ENCODE measurements at places on chromosomes 6 and 20. TPM values are rescaled to one million over a fixed set of nuclear protein-coding genes. Genes with fewer than 3 reads are reported as not detected.

DNA sequence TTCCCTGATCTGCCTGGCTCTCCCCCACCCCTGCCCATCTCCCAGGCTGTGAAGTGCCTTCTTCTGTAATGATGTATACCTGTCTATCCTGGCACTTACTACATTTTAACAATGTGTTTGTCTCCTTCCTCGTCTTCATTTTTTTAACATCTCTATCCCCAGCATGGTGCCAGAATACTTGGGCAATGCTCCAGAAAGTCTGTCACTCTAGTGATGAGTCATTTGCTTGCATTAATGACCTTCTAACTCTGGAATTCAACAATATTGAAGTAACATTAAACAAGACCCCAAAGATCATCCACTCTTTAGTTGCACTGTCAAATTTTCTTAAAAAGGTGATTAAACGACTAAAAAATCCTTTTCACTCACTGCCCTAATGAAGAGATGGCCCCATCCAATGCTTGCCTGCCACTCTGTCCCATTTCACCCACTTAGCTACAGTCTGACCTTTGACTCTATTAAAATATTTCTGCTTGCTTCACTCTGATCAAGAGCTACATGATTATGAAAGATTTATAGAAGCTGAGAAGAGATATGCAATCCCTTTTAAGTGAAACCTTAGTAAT is 7.7 kb upstream of the KLHL31 start:
- peaks cover 14% of the 10 kb centered on the region for H3K4me1 ChIP-seq
- H3K4me3 ChIP-seq = no peak overlapping the region
- no peak for DNase-seq
- H3K27ac ChIP-seq = no peak overlapping the region
- H3K36me3 ChIP-seq = no peaks in the 10 kb centered on the region

Gene ELOVL4
- not detected for total RNA-seq

Gene LHFPL5
- total RNA-seq = not detected

- no peak overlapping the region for H3K27ac ChIP-seq
- no peak for DNase-seq
- no peaks in the 10 kb centered on the region for H3K27me3 ChIP-seq
- no peaks in the 10 kb centered on the region for H3K4me1 ChIP-seq
- no peak overlapping the region for H3K4me3 ChIP-seq
Measured at GRCh38 chr20:13443690-13444089, 195.0 kb downstream of the TASP1 start.

- DNase-seq = no peak
- no peak overlapping the region for H3K27ac ChIP-seq
- no peaks in the 10 kb centered on the region for H3K36me3 ChIP-seq
Measured at GRCh38 chr6:22530506-22530905, 38.9 kb upstream of the HDGFL1 start.

DNA sequence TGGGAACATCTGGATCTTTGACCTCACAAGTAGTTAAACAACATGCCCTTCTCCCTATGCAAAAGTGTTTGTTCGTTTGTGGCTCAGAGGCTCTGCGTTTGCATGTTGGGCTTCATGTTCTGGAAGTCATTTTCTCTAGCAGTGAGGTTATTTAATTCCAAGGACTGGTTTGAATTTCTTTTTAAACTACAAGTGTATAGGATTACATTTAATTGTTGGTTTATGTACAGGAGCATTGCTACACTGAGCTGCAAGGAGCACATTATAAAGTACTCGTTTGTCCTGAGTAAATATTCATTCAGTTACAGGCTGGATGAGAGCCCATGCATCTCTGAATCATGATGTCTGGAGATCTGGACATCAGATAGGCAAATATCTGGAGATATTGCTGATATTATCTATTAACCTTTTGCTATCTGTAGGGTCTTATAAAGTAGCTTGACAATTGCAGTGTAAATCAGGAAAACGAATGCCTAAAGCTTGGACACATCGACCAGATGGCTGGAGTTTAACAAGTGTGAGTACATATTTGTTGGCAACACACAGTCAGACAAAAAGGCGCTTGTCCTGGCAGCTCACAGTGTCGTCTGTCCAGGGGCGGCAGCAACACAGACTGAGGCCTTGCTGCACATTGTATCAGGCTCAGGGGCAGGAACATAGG is 84.6 kb downstream of the PDE7B start:
- no peak overlapping the region for H3K27ac ChIP-seq
- no peaks in the 10 kb centered on the region for H3K36me3 ChIP-seq
- no peak for DNase-seq
- no peaks in the 10 kb centered on the region for H3K4me1 ChIP-seq

DNA sequence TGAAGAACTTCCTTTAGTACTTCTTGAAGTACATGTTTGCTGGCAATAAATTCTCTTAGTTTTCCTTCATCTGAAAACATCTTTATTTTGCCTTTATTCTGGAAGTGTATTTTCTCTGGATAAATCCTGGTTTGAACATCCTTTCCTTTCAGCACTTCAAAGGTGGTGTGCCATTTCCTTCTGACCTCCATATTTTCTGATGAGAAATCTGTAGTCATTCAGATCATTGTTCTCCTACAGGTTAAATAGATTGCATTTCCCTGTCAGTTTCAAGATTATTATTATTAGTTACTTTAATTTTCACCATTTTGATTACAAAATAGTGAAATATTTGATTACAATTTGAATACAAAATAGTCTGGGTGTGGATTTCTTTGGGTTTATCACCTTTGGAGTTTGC is 134.5 kb downstream of the CDH26 start:
- no peaks in the 10 kb centered on the region for H3K27me3 ChIP-seq
- no peak overlapping the region for H3K27ac ChIP-seq
- H3K36me3 ChIP-seq = no peaks in the 10 kb centered on the region
- DNase-seq = no peak
- no peaks in the 10 kb centered on the region for H3K4me1 ChIP-seq
- no peak overlapping the region for H3K4me3 ChIP-seq

Gene SAMD5
- 5.9 TPM for total RNA-seq

Gene SLC35A1
- 39.1 TPM for total RNA-seq

Gene PBOV1
- total RNA-seq = not detected

Gene BPIFB1
- 19.5 TPM for total RNA-seq

DNA sequence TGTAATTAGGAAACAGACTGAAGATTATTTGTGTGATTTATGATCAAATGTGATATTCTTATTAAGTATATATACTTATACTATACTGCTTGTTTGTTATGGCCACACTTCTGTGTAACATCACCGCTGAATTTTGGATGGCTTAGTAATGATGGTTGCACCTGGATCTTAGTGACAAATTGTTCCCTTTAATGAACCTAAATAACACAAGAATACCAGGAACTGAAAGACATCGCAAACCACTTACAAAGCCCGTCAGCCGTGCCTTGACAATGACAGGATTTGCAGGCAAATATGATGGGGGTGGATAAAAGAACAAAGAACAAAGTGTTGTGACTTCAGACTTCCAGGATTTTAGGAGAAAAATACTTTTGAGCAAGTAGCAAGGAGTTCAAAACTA is 67.1 kb downstream of the LAMP5 start:
- no peak overlapping the region for H3K4me3 ChIP-seq
- no peaks in the 10 kb centered on the region for H3K36me3 ChIP-seq
- no peaks in the 10 kb centered on the region for H3K27me3 ChIP-seq
- no peak overlapping the region for H3K27ac ChIP-seq

DNA sequence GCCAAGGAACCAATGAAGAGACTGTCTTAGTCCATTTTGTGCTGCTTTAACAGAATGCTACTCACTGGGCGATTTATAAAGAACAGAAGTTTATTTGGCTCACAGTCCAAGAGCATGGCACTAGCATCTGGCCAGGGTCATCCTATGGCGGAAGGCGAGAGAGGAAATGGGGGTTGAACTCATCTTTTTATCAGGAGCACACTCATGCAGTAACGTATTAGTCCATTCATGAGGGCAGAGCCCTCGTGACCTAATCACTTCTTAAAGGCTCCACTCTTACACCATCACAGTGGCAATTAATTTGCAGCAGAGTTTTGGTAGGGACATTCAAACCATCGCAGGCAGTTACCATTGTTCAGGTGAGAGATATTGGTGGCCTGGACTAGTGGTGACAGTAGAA is 8.5 kb downstream of the ARFGEF2 start:
- H3K4me3 ChIP-seq = no peak overlapping the region
- H3K27ac ChIP-seq = no peak overlapping the region
- DNase-seq = no peak
- H3K36me3 ChIP-seq = no peaks in the 10 kb centered on the region
- H3K27me3 ChIP-seq = no peaks in the 10 kb centered on the region

DNA sequence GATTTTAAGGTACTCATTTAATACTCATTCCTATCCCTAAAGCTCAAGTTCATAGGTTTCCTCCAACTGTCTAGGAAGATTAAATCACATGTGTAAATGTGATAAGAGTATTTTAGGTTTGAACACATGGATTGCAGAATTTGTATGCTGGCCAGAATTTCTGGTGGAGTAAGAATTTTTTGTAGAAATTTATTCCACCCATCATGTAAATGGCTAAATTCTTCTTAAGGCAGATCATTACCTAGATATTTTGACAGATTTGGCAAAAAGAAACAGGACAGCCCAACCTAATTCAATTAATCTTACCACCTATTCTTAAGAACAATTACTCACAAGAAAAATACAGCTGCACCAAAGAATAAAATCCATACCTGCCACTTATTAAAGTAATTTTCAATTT is 261.6 kb downstream of the GRIK2 start:
- H3K36me3 ChIP-seq = no peaks in the 10 kb centered on the region
- no peaks in the 10 kb centered on the region for H3K4me1 ChIP-seq
- no peaks in the 10 kb centered on the region for H3K27me3 ChIP-seq
- H3K27ac ChIP-seq = no peak overlapping the region
- H3K4me3 ChIP-seq = no peak overlapping the region

DNA sequence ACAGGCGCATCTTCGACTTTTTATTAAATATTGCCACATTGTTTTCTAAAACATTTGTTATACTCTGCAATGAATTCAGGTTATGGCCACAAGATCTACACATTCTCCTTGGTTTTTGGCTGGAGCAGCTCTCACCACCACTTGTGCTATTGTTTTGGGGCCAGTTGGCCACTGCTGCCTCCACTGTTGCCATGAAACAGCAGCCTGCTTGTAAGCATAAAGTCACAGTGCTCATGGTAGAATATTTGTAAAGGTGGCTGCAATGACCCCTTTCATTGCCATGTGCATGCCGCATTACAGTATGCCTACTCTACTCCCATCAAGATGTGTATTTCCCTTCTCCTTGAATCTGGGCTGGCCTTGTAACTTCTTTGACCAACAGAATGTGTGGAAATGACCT is 141.4 kb downstream of the SCML4 start:
- no peak overlapping the region for H3K4me3 ChIP-seq
- H3K27me3 ChIP-seq = no peaks in the 10 kb centered on the region
- H3K36me3 ChIP-seq = no peaks in the 10 kb centered on the region
- no peak overlapping the region for H3K27ac ChIP-seq

DNA sequence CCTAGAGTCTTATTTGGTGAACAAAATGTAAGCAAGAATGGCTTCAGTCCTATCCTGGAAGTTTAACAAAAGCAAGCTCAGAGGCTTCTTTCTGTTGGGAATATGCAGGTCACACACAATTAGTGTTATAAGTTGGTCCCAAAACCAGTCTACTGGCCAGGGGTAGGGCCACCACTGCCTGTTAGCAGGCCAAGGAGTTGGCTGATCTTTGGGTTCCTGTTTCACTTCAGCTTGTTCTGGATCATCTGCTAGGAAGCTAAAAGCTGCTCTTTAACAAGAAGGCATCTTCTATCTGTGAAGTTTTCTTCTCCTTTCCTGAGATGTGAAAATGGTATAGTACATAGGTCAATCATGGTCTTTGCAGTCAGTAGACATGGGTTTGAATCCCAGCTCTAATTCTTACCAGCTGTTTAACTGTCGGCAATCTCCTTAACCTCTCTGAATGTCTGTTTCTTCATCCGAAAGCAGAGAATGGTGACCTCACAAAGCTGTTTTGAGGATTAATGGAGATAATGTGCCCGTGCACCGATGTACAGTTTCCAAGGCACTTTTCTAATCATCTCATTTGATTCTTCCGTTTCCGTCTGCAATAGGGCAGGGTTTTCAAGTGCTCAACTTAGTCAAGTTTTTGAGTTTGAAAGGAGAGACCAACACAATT is 271.2 kb upstream of the TAB2 start:
- DNase-seq = no peak
- H3K27ac ChIP-seq = no peak overlapping the region
- H3K36me3 ChIP-seq = no peaks in the 10 kb centered on the region

GRCh38 chr20:17871886-17872285 is 96.7 kb downstream of the SNX5 start:
- H3K36me3 ChIP-seq = no peaks in the 10 kb centered on the region
- no peak overlapping the region for H3K4me3 ChIP-seq
- peaks cover 30% of the 10 kb centered on the region for H3K4me1 ChIP-seq
- no peak for DNase-seq
- H3K27ac ChIP-seq = no peak overlapping the region

- H3K36me3 ChIP-seq = no peaks in the 10 kb centered on the region
- H3K27ac ChIP-seq = peak overlapping the region; percentile 19
- H3K4me1 ChIP-seq = peaks cover 7% of the 10 kb centered on the region
- no peaks in the 10 kb centered on the region for H3K27me3 ChIP-seq
- H3K4me3 ChIP-seq = peak overlapping the region; percentile 43
Measured at GRCh38 chr20:49568278-49569151, 578 bp upstream of the PTGIS start.

Gene SLC32A1
- total RNA-seq = not detected

DNA sequence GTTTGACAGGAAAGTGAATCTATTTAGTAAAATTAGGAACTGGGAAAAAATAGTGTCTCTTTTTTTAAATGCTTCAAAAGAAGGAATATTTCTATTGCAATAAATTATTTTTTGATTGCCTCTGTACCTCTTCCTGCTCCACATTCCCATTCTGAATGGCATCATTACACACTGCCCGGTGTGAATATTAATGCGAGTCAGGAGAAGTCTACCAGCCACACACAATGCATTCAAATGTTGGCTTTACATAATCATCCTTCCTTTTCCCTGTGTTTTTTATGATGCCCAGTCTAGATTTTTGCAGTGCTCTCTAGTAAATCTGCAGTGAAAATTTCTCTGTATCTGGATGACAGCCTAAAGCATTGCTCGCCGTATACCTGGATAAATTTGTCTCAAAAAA is 118.9 kb downstream of the SAMD5 start:
- no peak overlapping the region for H3K27ac ChIP-seq
- no peaks in the 10 kb centered on the region for H3K27me3 ChIP-seq
- H3K4me1 ChIP-seq = no peaks in the 10 kb centered on the region
- DNase-seq = no peak

GRCh38 chr20:35108921-35109320 is 16.3 kb upstream of the TRPC4AP start:
- no peaks in the 10 kb centered on the region for H3K27me3 ChIP-seq
- H3K4me1 ChIP-seq = no peaks in the 10 kb centered on the region
- H3K4me3 ChIP-seq = no peak overlapping the region
- no peak for DNase-seq

Gene SLC17A1
- not detected for total RNA-seq

- DNase-seq = no peak
- no peak overlapping the region for H3K4me3 ChIP-seq
- H3K27ac ChIP-seq = no peak overlapping the region
Measured at GRCh38 chr20:47036091-47036870, 141.6 kb downstream of the EYA2 start.

Measured in upper lobe of left lung (tissue), 6 donors.